ENCODE measurements at places on chromosomes 3 and 15.

- no peak for DNase-seq
Observed at GRCh38 chr3:159732172-159733111, 256.2 kb upstream of the IL12A start.

DNA sequence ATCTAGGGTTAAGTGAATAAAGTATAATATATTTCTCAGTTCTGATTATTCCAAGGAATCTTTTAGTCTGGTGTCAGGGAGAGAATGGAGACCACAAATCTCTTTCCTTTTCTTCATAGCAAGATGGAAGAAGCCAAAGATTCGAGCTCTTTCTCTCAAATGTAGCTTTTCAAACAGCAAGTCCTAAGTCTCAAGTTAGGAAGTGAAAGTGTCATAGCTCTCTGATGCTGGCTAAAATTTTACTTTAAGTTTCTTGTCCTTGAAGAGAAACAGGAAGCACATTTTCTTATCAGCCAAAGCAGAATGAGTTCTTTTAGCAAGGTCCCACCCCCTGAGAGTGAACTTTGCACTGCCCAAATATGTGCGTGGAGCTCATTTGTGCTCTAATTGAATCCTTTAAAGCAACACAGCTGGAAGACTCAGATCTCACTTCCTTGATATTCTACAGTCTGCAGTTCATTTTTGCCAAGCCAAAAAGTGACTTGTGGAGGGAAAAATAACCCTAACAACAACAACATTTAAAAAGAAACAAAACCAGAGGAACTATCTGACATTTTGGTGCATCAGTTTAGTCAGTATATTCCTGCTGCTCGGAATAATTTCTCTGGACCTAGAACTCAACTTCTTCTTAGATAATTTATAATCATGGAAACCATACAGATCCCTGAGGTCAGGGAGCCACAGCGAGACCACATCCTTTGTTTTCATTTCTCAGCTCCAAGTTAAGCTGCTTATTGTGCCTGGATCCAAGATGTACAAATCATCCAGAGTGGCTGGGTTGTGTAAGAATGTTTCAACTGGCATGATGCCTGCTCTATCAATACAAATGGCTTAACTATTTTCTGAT is 238.7 kb upstream of the P2RY1 start:
- DNase-seq: no peak

DNA sequence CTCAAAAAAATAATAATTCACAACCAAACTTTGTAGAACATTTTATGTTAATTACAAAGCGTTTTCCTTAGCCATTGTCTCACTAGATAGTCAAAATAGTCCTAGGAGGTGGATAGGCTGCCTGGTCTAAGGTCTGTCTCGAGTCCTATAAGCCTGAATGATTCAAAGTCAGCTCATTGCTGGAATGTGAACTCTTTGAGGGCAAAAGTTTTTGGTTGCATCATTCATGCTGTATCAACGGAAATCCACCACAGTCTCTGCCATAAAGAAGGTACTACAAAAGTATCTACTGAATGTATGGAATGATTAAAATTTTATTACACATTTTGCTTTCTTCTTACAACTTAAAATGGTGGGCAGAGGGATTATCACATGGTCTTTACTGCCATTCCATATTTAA is 387.3 kb upstream of the RARB start:
- no peak for DNase-seq

GRCh38 chr15:56088389-56088788 is 95.0 kb upstream of the NEDD4 start:
- DNase-seq: no peak

GRCh38 chr15:92005154-92005553 is 151.6 kb downstream of the SLCO3A1 start:
- DNase-seq: no peak

DNA sequence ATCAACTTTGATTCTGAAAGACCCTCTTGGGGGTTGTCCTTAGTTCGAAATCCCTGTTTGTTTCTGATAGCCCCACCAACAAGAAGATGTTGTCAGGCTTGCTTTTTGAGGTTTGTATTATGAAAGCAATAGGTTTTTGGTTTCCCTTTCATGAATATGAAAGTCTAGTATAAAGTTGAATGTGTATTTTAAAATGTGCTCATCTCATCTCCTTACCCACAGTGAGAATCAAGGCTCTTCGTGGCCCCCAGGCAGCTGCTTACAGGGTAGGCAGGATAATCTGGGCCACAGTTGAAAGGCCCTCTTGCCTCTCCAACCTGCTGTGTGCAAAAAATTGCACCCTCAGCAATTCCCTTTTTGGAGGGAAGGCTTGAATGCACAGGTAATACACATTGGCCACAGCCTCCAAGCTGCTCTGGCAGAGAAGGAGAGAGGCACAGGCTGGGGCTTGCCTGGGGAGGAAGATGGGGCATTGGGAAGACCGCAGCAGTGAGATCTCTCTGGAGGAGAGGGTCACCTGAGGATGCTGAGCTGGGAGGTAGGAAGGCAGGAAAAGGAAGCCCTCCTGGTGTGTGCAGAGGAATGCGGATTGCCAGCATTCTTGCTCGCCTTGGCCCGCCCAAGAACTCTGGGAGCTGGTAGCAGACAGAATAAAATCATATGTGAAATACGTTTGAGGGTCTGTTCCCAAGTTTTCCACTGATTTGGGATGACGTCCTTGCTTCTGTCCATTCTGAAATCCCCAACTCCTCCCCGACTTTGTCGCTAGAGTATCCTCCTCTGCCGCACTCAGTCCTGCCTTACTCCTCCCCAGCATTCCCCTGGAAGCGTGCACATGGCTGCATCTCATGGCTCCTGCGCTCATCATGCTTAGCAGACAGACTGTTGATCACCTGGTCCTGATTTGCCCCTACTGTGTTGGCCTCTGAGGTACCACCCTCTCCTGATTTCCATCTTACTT is 196.4 kb downstream of the RPLP1 start:
- peak; percentile 14 for DNase-seq

- no peak for DNase-seq
Observed at GRCh38 chr3:15514663-15515340, 6.7 kb downstream of the COLQ start.

DNA sequence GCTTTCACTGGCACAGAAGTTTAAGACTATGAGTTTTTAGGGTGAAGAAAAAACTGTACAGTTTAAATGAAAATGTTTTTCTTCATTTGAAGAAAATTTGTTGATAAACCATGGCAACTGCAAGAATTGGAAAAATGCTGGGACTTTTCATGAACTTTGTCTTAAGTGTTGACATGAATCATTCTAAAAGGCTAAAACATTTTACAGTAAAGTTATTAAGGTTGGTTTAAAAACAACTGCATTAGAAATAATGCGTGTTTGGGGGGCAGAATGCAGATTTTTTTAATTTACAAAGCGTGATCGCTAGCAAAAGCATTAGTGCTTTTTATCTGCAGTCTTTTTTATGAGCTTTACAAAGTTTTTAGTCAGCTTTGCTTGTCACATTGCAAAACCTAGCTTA is 601.9 kb upstream of the TGFBR2 start:
- DNase-seq: no peak

GRCh38 chr15:62549345-62549970 is 384.4 kb upstream of the C2CD4B start:
- DNase-seq: no peak

DNA sequence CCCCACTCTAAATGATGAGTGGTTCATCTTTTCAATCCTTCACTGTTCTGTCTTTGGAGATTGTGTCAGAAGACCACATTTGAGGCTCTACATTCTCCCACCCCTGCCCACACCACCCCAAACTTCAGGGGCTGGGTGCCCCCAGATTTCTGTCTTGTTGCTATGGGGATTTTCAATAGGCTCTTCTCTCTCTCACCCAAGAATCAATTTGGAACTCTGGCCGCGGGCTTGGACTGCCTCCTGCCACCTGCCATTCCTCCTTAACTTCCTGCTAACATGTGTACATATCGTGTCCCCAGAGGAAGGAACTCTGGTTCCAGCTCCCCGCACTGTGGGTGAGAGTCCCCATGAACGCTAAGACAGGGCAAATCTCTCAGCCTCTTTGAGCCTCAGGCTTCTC is 67.4 kb upstream of the LARS2 start:
- DNase-seq: no peak

GRCh38 chr15:73081321-73081958 is 29.2 kb downstream of the NEO1 start:
- DNase-seq: no peak

- DNase-seq: no peak
Observed at GRCh38 chr3:77799278-77799677, 759.4 kb downstream of the ROBO2 start.

- DNase-seq: no peak
Observed at GRCh38 chr3:140494970-140495369, 182.9 kb upstream of the TRIM42 start.

DNA sequence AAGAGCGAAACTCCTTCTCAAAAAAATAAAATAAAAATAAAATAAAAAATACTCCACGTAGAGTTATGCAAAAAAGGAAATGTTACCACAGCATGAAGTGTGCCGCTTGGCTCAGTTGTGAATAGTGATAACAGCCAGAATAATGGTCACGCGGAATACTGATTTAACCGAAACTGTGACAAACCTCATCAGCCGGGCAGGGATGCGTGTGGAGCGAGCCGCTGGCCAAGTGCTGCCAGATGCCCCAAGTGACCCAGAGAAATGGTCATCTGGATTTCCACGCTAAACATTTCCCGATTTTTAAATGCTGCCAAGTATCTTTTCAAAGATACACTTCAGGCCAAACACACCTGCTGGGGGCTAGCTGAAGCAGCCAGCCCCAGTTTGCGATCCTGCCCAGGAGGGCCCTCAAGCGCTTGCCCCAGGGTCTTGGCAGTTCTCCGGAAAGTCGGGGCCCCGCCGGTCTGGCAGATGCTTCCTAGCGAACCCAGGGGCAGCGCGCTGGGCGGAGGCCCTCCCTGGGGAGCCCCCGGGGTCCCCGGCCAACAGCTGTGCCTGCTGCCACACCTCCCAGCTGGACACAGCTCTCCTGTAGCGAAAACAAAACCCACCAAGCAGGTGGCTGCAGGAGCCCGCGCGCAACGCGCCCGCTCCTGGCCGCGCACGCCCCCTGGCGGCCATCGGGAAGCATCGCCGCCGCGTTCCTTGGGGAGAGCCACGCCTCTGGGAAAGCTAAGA is 35.1 kb downstream of the CMTM6 start:
- peak; percentile 87 for DNase-seq

DNA sequence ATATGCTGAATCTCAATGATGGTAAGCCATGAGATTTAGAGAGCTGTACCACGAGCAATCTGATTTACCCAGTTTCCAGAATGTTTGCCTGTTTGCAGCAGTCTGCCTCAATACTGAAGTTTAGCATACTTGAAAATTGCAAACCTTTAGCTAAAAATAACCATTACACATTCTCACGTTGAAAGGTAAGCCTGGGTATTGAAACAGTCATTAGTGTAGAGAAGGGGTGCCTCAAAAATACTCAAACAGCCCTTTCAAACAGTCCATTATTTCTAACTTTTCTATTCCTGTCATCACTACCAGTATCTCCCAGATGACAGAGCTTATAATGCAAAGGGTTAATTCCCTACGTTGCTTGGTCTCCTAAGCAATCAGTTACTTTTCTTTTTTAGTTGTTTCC is 111.8 kb upstream of the MBNL1 start:
- DNase-seq: no peak

DNA sequence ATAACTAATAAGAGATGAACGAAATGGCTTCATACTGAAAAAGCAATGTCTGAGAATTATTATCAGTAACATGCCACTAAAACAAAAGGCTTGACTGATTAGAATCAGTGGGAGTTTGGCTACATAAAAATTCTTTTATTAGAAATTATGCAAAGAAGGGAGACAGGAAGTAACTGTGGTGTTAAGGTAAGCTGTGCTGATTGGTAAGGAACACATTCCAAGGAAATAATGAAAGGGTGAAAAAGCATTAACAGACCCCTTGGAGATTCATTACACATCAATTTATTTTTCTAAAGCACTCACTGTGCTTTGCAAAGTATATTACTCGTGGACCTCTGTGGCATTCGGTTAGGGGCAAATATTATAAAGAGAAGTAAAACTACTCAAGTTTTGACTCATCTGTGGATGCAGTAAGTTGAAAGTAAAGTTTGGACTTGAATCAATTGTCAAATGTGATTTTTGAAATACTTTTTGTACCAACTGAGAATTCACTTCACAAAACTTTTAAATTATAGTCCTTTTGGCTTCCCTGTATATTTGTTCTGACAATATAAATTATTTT is 176.1 kb upstream of the ZPLD1 start:
- DNase-seq: no peak

DNA sequence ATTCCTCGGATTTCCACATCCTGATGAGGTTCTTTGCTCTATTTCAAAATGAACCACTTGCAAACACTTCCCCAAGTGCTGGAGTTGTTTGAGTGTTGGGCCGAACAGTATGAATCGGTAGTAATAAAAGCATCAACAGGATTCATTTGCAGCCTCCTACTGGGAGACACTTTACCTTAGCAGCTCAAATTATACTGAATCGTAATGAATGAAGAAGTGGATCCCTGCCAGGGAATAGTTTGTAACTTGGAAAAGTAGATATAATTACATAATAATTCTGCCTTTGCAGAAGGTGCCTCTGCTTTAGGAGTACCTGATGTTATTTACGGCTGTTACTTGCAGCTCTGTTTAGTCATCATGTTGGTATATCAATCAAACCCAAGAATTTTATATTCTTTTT is 669.1 kb downstream of the CADM2 start:
- DNase-seq: no peak

DNA sequence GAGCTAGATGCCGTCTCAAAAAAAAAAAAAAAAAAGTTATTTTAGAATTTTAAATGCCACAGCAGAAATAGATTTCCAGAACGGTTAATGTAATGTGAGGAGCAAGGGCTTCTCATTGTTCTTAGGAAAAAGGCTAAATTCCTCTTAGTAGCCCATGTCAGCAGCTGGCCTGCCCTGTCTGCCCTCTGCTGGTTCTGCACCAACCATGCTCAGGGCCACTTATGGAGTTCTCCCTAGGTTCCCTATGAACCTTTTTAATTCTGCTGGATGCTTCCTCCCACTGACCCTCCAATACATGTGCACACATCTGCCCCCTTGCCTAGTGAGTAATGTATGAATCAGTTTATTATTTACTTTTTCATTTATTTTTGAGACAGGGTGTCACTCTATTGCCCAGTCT is 32.2 kb upstream of the DPPA4 start:
- DNase-seq: no peak

DNA sequence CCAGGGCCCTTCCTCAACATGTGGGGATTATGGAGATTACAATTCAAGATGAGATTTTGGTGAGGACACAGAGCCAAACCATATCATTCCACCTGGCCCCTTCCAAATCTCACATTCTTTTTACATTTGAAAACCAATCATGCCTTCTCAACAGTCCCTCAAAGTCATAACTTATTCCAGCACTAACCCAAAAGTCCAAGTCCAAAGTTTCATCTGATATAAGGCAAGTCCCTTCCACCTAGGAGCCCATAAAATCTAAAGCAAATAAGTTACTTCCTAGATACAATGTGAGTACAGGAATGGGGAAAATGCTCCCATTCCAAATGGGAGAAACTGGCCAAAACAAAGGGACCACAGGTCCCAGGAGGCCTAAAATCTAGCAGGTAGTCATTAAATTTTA is 309.5 kb upstream of the SLITRK3 start:
- no peak for DNase-seq

DNA sequence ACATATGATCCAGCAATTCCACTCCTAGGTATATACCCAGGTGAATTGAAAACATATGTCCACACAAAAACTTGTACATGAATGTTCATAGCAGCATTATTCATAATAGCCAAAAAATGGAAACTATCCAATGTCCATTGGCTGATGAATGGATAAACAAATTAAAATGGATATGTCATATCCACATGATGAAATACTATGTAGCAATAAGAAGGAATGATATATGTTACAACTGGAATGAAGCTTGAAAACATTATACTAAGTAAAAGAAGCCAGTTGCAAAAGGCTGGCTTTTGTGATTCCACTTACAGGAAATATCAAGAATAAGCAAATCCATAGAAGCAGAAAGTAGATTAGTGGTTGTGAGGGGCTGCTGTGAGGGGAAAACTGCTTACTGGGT is 33.7 kb downstream of the BNC1 start:
- no peak for DNase-seq

All from stimulated activated CD8-positive, alpha-beta memory T cell treated with anti-CD3 and anti-CD28 coated beads, Interleukin-4, amount 100 ng/mL, for 48 hours (primary cell).